ENCODE measurements at places on chromosomes 12 and 14.

DNA sequence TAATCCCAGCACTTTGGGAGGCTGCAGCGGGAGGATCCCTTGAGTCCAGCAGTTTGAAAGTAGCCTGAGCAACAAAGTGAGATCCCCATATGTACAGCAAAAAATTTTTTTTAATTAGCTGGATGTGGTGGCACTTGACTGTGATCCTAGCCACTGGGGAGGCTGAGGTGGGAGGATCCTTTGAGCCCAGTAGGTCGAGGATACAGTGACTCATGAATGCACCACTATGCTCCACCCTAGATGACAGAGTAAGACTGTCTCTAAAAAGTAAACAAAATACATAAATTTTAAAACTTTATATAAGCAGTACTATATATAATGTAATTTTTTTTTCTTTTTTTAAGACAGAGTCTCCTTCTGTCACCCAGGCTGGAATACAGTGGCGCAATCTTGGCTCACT, 115.4 kb downstream of the ESR2 start:
- no peak for DNase-seq

GRCh38 chr12:79058342-79058741, 193.8 kb downstream of the SYT1 start:
- no peak for DNase-seq

- DNase-seq = no peak
These were observed 355.5 kb downstream of the CACNA1C start for GRCh38 chr12:2408262-2408661.

- no peak for DNase-seq
These were observed 2.6 kb upstream of the NOS1 start for GRCh38 chr12:117363953-117364486.

DNA sequence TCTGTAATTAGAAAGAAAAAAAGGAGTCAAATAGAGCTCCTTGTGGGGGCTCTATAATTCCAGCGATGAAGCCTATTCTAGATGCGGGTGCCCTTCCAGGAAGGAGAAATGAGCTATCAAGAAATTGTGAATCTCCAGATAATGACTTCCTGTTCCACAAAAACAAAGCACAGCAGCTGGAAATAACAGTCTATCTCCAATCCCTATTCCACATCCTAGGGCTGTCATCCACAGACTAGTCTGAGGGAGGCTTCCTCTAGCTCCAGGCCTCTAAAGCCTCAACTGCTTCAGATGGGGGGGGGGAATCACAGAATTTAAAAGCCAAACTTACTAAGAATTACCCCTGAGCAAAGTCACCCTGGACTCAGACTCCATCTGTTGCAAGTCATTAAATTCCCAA, 77.4 kb upstream of the GTF2A1 start:
- DNase-seq = no peak

- DNase-seq = peak; percentile 34
These were observed 60.1 kb downstream of the LRIG3 start for GRCh38 chr12:58860056-58860787.

GRCh38 chr14:22781301-22781991, 15.0 kb downstream of the OXA1L start:
- no peak for DNase-seq

DNA sequence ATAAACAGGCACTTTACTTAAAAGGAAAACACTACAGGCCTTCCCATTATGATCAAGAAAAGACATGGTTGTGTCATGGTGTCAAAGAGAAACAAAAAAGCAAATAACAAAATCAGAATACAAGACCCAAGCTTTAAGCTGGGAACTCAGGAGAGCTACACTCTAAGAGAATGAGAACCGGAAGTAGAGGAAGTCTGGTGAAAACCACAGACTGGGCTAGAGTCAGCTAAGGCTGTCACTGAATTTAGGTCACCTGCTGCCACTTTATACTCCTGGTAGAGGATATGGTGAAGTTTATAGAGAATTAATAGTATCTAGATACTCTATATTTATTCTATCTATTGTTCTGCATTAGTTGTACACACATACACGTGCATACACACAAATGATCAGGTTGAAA, 971.7 kb downstream of the FLRT2 start:
- no peak for DNase-seq

GRCh38 chr14:28375295-28375694, 391.3 kb upstream of the FOXG1 start:
- no peak for DNase-seq

DNA sequence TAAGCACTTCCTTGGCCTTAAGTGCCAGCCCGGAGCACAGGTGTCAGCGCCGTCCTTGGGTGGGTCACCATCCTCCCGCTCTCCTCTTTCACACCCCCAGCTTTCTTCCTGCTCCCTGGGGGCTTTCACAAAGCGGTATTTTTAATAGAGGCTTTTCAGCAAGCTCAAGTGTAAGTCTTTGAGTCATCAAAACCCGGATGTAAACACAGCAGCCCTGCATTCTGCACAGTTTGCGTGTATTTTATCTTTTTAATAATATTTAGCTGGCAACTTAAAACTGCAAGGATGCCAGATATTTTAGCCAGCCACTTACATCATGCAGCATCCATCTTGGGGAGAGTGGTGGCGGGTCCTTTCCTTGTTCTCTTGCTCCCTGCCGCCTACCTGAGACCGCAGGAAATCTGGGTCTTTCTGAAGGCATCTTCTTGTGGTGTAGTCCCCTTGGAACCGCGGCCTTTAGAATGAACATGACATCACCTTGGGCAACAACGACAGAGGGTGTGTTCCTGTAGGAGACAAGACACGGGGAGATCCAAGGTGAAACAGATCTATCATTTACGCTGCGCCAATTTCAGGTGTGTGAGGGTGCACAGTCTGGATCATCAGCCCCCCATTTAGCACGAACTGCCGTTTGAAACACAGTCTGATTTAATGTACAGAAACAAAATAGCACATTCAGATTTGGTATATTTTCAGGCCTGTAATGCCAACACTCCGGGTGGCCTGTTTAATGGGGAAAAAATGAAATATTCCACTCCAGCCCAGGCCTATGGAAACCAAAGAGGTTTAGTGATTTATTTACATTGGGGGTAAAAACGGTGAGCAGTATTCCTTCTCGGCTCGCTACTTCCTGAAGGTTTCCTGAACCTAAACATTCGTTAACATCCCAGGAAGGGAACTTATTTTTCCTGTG, 12.5 kb upstream of the IRF2BPL start:
- no peak for DNase-seq

GRCh38 chr14:40308240-40308639, 876.0 kb upstream of the FBXO33 start:
- DNase-seq = no peak

DNA sequence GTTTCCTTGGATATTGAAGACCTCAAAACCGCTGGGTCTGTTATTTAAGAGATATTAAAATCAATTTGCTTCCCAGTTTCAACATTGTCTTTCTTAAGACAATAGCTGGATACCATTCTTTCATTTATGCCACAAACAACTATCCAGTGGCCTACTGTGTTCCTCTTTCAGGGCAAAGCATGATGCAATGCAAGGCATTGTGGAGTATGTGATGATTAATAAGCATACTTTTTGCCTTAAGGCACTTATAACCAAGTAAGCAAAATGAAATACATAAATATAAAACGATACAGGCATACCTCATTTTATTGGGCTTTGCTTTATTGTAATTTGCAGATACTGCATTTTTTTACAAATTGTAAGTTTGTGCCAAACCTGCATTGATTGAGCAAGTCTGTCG, 45.5 kb downstream of the SCN8A start:
- no peak for DNase-seq

DNA sequence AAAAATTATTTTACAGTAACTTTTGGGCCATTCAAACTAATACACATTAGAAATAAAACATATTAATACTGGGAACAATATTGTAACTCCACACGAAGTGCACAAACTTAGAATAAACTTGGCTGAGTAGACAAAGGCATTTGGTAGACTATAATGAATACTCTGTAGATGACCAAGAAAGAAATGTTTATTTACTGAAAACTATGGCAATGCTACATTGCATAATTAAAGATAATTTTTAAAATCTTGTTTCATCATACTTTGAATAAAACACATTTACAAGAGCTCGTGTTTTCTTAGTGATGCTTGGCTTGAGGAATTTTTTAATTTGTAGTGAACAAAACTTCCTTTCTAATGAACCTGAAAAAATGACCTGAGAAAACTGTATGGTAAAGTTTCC, 21.3 kb downstream of the RERG start:
- no peak for DNase-seq

- no peak for DNase-seq
These were observed 130.7 kb upstream of the PWP1 start for GRCh38 chr12:107554941-107555340.

DNA sequence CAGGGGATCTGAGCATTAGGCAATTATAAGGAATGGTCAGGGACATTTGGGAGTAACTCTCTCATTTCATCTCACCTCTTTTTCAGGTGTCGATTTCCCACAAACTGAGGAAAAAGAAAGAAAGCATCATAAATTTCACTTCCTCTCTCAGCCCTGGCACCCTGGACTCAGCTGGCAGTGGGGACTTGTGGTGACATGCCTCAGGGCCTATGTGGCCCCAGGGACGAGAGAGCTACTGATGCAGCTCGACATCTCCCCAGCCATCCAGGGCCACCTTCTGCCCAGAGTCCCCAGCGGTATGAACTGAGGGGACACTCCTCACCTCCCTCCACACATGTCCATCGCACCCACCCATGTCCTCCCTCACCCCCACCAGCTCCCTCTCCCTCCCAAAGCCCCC, 11.7 kb downstream of the TNFRSF1A start:
- DNase-seq = no peak

DNA sequence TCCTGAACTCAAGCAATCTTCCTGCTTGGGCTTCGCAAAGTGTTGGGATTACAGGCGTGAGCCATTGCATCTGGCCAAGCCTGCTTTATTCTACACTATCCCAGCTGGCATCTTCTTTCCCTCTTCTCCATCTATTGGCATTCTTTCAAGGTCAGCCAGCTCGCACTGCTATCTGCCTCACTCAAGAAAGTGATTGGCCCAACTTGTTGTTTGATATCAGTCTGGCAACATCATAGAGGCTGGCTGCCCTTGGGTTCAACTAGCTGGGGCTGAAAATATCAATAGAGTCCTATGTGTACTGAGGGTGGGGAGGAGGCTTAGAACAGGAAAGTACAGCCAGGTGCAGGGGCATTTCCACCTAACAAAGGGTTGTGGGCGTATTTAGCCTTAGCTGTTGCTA, 17.1 kb downstream of the GMFB start:
- DNase-seq = peak; percentile 70

- DNase-seq = no peak
These were observed 1.5 kb downstream of the MTERF2 start for GRCh38 chr12:106985479-106985878.

DNA sequence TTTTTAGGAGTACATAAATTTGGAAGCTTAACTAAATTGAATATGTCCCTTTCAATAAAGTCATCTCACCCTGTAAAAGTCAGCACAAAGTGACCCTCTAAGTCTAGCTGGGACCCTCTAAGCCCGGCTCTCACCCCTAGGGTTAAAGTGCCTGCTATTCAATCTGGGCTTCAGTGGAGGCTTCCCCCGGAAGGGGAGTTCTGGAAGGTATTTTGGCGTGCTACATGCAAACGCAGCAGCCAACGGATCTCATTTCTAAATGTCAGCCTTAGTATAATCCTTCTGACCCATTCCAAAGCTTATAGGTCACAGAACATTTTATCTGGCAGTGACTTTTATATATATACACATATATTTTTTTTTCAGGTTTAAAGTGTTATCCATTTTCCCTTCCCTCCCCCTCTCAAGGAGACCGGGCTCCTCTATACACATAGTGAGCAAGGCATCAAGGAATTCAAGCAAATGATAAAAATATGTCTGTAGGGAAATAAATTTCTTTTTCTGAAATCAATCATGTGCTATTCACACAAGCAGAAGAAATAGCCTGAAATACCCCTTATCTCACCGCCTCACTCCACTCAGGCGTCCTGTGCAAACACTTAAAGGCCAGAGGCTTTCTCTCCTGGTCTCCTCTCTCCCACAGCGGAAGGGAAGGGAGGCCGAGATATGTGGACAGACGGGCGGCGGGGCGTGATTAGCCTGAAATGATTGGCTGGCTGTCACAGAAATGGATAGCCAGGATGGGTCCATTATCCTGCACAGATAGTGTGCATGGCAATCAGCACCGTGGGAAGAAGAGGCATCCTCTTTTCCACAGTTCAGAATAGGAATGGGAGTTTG, 301.7 kb downstream of the GALC start:
- no peak for DNase-seq

- no peak for DNase-seq
These were observed 1465.4 kb upstream of the FLRT2 start for GRCh38 chr14:84064316-84065125.

DNA sequence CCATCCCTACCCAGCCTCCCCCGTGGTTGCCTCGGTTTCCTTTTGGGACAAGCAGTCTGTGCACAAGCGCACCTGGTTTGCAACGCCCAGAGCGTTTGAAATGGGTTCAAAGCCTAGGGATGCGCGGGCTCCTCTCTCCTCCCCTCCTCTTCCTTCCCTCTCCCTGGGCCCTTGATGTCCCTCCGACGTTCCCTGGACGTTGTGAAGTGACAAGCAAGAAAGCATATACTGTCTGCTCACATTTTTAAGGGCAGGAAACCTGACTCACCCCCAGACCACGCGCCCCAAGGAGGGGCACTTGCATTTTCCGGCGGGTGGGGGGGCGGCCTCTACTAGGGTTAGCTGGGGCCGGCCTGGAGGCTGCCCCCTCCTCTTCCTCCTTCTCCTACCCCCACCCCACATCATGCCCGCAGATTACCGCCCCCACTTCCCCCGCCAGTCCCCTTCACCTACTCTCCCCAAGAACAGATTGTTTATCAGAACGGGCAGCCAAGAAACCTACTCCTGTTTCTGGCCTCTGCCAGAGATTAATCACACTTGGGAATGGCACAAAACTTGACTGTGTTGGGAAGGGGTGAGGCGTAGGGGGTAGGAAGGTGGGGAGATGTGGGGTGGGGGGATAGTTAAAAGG, 9.5 kb upstream of the IRF2BPL start:
- no peak for DNase-seq
